ENCODE measurements at places on chromosomes 3 and 15.

GRCh38 chr3:47985381-47985780 is 30.8 kb downstream of the MAP4 start:
- H3K27ac ChIP-seq, result no peak overlapping the region
- peaks cover 12% of the 10 kb centered on the region for H3K4me1 ChIP-seq
- H3K27me3 ChIP-seq, result no peaks in the 10 kb centered on the region
- no peak overlapping the region for H3K4me3 ChIP-seq
- H3K36me3 ChIP-seq, result no peaks in the 10 kb centered on the region
- DNase-seq, result no peak

GRCh38 chr3:51156147-51156546 is 228.9 kb upstream of the MANF start:
- H3K4me1 ChIP-seq, result no peaks in the 10 kb centered on the region
- no peak overlapping the region for H3K27ac ChIP-seq
- H3K27me3 ChIP-seq, result peaks cover 9% of the 10 kb centered on the region

GRCh38 chr15:36347272-36347858 is 232.1 kb upstream of the CDIN1 start:
- no peak overlapping the region for H3K4me3 ChIP-seq
- H3K4me1 ChIP-seq, result no peaks in the 10 kb centered on the region
- no peak overlapping the region for H3K27ac ChIP-seq
- H3K27me3 ChIP-seq, result no peaks in the 10 kb centered on the region

GRCh38 chr15:63970621-63971426 is 75.5 kb downstream of the DAPK2 start:
- no peak overlapping the region for H3K4me3 ChIP-seq
- DNase-seq, result no peak
- peaks cover 26% of the 10 kb centered on the region for H3K36me3 ChIP-seq
- H3K27me3 ChIP-seq, result no peaks in the 10 kb centered on the region
- H3K4me1 ChIP-seq, result peaks cover 24% of the 10 kb centered on the region
- H3K27ac ChIP-seq, result no peak overlapping the region

DNA sequence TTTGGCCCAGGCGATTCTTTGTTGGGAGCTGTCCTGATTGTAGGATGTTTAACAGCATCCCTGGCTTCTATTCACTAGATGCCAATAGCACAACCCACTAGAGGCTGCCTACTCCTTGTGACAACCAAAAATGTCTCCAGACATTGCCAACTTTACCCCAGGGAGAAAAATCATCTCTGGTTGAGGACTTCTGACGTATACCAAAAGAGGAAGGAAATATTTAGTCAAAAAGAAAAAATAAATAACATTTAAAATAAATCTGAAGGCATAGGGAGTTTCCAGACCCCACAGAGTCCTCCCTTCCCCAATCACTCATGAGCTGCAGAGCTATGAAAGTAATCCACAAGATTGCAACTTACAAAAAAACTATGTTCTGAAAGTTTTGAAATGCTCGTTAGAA is 61.0 kb downstream of the MECOM start:
- H3K27me3 ChIP-seq, result peaks cover 5% of the 10 kb centered on the region
- DNase-seq, result no peak
- no peak overlapping the region for H3K4me3 ChIP-seq
- no peaks in the 10 kb centered on the region for H3K36me3 ChIP-seq
- H3K27ac ChIP-seq, result no peak overlapping the region

GRCh38 chr15:48025118-48025517 is 95.7 kb upstream of the SLC24A5 start:
- H3K27ac ChIP-seq, result no peak overlapping the region
- H3K27me3 ChIP-seq, result peaks cover 4% of the 10 kb centered on the region
- H3K36me3 ChIP-seq, result no peaks in the 10 kb centered on the region
- no peak for DNase-seq
- no peaks in the 10 kb centered on the region for H3K4me1 ChIP-seq

- no peaks in the 10 kb centered on the region for H3K36me3 ChIP-seq
- H3K27ac ChIP-seq, result no peak overlapping the region
- H3K4me3 ChIP-seq, result no peak overlapping the region
- H3K27me3 ChIP-seq, result no peaks in the 10 kb centered on the region
These were observed 33.8 kb downstream of the DRD3 start for GRCh38 chr3:114144909-114145688.

- H3K36me3 ChIP-seq, result peaks cover 23% of the 10 kb centered on the region
- peaks cover 8% of the 10 kb centered on the region for H3K4me1 ChIP-seq
- H3K27ac ChIP-seq, result no peak overlapping the region
- H3K27me3 ChIP-seq, result no peaks in the 10 kb centered on the region
These were observed 7.9 kb downstream of the ACAA1 start for GRCh38 chr3:38129058-38129457.

DNA sequence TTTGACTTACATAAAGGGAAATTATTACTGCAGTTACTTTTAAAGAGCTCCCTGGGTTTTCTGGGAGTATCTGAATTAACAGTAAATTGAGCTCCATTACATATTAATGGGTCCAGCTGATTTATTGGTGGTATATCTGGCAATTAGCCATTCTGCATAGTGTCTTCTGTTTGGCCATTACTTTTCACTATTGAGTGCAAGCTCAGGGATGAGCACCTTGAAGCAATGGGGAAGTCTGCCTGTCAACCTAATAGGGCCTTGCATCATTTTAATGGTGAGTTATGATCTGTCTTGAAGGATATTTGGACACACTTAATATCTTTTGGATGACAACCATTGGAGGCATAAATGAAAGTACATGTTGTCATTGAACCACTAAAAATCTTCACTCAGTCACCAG is 73.8 kb downstream of the MFSD1 start:
- no peaks in the 10 kb centered on the region for H3K36me3 ChIP-seq
- H3K27ac ChIP-seq, result no peak overlapping the region
- no peak overlapping the region for H3K4me3 ChIP-seq
- H3K27me3 ChIP-seq, result peaks cover 2% of the 10 kb centered on the region

DNA sequence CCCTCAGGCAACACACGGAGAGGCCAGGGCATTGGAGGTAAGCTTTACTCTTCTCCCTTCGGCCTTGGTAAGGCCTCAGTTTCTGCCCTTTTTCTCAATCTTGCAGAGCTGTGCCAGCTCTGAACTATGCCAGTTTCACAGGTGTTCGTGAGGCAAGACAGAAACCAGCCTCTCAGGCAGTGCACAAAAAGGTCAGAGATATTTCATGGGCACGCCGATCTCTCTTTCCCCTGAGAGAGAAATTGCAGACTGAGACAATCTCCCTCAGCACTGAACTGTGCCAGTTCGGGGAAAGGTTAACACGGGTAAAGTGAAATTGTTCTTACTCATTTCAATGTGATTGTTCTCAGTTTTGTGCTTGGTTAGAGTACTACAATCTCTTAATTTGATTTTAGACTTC is 88.5 kb downstream of the GMNC start:
- H3K36me3 ChIP-seq, result peaks cover 2% of the 10 kb centered on the region
- no peaks in the 10 kb centered on the region for H3K27me3 ChIP-seq
- no peak overlapping the region for H3K4me3 ChIP-seq
- H3K4me1 ChIP-seq, result no peaks in the 10 kb centered on the region

DNA sequence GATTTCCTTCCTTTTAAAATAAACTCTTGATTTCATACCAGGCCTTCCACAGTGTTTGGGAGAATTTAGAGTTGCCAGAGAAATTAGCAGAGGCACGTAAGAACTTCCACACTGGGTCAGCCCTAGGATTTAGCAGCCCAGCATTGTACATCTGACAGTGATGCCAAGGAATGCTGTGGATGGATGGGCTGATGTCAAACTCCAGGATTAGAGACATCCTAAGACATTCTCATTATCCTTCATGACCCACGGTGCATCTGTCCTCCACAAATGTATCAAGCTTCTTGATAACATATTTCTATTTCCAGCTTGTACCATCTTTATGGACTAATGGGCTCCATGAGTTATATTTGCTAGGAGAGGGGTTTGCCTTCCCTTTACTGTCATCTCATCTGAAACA is 8.0 kb upstream of the TPM1 start:
- DNase-seq, result no peak
- peaks cover 9% of the 10 kb centered on the region for H3K4me1 ChIP-seq
- peaks cover 1% of the 10 kb centered on the region for H3K27me3 ChIP-seq
- H3K27ac ChIP-seq, result no peak overlapping the region
- no peak overlapping the region for H3K4me3 ChIP-seq

DNA sequence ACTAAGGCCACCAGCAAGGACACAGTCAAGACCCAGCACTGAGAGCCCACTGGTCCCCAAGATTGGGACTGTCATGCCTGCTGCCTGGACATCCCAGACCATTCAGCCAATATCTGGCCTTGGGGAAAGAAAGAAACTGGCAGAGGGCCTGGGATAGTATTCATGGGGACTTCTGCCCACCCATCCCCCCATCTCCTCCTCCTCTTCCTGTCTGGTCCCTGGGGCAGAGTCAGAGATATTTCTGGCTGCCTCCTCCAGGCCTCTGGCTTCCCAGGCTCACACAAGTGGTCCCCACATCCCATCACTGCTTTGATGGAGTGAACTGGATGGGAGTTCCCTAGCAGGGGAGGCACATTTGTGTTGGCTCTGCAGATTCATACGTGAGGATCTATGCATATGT is 4.2 kb upstream of the RASL12 start:
- H3K36me3 ChIP-seq, result no peaks in the 10 kb centered on the region
- H3K4me3 ChIP-seq, result no peak overlapping the region
- peaks cover 12% of the 10 kb centered on the region for H3K27me3 ChIP-seq

GRCh38 chr15:44545913-44546802 is 9.2 kb downstream of the EIF3J start:
- H3K27ac ChIP-seq, result peak overlapping the region; percentile 71
- no peak overlapping the region for H3K4me3 ChIP-seq
- H3K27me3 ChIP-seq, result no peaks in the 10 kb centered on the region
- peaks cover 25% of the 10 kb centered on the region for H3K4me1 ChIP-seq
- peaks cover 12% of the 10 kb centered on the region for H3K36me3 ChIP-seq
- DNase-seq, result no peak

DNA sequence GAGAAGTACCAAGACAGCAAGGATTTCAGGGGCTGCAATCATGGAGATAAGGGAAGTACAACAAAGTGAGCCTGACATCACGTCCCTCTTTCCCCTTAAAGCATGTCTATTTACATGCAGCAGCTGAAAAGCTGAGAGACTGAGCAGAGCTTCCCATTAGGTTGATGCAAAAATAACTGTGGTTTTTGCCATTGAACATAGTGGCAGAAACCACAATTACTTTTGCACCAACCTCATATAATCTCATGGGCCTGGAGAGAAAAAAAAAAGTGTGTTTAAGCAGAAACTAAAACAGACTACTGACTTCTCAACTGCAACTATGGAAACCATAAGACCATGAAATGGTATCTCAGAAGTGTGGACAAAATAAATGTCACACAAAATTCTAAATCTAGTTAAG is 48.3 kb downstream of the CCDC12 start:
- H3K4me1 ChIP-seq, result peaks cover 66% of the 10 kb centered on the region
- DNase-seq, result no peak
- H3K27ac ChIP-seq, result peak overlapping the region; percentile 94
- H3K36me3 ChIP-seq, result peaks cover 15% of the 10 kb centered on the region
- no peaks in the 10 kb centered on the region for H3K27me3 ChIP-seq
- H3K4me3 ChIP-seq, result peak overlapping the region; percentile 22

DNA sequence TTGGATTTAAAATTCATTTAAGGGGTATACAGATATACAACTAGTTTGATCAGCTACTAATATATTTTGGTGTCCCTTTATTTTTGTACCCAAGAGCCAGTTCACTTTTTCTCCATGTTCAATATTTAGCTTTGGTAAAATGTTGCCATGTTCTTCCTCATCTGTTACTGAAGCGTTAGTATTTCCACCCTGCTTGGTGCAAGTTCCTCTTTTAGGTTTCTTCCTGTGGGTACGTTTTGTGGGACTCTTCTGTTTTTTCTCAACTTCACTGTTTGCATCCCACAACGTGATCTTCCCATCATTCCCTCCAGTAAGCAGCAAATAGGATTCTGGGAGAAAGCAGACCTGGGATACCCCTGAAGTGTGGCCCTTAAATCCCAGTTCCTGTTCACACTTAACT is 14.1 kb downstream of the WDR53 start:
- peaks cover 16% of the 10 kb centered on the region for H3K4me1 ChIP-seq
- H3K36me3 ChIP-seq, result peaks cover 2% of the 10 kb centered on the region
- peak overlapping the region; percentile 25 for H3K4me3 ChIP-seq
- no peak for DNase-seq
- no peaks in the 10 kb centered on the region for H3K27me3 ChIP-seq

DNA sequence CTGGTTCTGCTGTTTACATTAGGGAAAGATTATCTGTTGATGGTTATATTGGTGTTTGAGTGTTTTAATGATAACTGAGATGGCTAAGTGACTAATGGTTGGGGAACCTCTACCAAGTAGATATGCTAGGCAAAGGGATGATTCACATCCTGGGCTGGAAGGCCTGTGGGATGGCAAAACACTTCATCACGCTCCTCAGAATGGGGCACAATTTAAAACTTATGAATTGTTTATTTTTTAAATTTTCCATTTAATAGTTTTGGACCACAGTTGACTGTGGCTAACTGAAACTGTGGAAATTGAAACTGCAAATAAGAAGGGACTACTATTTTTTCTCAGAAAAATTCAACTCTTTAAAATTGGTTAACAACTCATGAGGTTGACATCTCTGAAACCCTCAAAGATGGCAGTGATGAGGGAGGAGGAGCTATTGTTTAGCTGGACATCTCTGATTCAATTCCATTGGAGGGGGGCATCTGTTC is 100.5 kb upstream of the ZBED2 start:
- H3K27ac ChIP-seq, result no peak overlapping the region
- no peaks in the 10 kb centered on the region for H3K27me3 ChIP-seq
- peaks cover 26% of the 10 kb centered on the region for H3K4me1 ChIP-seq
- H3K36me3 ChIP-seq, result no peaks in the 10 kb centered on the region
- no peak overlapping the region for H3K4me3 ChIP-seq
- no peak for DNase-seq

GRCh38 chr3:14634763-14635400 is 16.7 kb upstream of the CCDC174 start:
- H3K4me3 ChIP-seq, result no peak overlapping the region
- no peak for DNase-seq
- H3K27ac ChIP-seq, result no peak overlapping the region

DNA sequence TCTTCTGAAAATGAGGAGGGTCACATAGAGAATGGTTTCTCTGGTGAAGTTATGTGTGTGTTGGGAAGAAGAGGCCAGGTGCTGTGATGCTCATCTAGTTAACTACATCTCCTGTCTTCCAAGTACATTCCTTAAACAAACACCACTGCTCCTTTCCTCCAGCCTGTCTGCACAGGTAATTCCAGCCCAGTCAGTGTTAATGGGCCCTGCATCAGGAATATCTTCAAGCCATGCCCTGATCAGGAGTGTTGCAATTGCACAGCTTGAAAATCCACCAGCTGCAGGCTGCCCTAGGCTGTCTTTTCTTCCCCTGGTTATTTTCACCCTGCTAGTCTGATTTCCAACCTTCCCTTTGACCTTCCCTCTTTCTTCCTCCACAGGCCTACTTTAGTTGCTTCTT is 41.9 kb upstream of the LMOD3 start:
- DNase-seq, result no peak
- H3K36me3 ChIP-seq, result no peaks in the 10 kb centered on the region
- no peaks in the 10 kb centered on the region for H3K4me1 ChIP-seq
- no peak overlapping the region for H3K27ac ChIP-seq
- H3K27me3 ChIP-seq, result no peaks in the 10 kb centered on the region

- no peak overlapping the region for H3K4me3 ChIP-seq
- no peak overlapping the region for H3K27ac ChIP-seq
- H3K36me3 ChIP-seq, result peaks cover 9% of the 10 kb centered on the region
- no peaks in the 10 kb centered on the region for H3K27me3 ChIP-seq
These were observed 138.3 kb downstream of the LRIG1 start for GRCh38 chr3:66362541-66362941.

Data from memory B cell (primary cell).